ENCODE measurements at places on chromosomes 6 and 20.

GRCh38 chr6:41546475-41546865 lies 289 bp downstream of the FOXP4 start:
- H3K4me3 ChIP-seq = peak overlapping the region; percentile 89
- H3K27ac ChIP-seq = peak overlapping the region; percentile 17
- peaks cover 41% of the 10 kb centered on the region for H3K4me1 ChIP-seq
- no peaks in the 10 kb centered on the region for H3K27me3 ChIP-seq

- H3K36me3 ChIP-seq = no peaks in the 10 kb centered on the region
- H3K27me3 ChIP-seq = no peaks in the 10 kb centered on the region
- H3K4me3 ChIP-seq = no peak overlapping the region
- DNase-seq = no peak
Measured at GRCh38 chr6:137926207-137926731, 59.2 kb downstream of the TNFAIP3 start.

DNA sequence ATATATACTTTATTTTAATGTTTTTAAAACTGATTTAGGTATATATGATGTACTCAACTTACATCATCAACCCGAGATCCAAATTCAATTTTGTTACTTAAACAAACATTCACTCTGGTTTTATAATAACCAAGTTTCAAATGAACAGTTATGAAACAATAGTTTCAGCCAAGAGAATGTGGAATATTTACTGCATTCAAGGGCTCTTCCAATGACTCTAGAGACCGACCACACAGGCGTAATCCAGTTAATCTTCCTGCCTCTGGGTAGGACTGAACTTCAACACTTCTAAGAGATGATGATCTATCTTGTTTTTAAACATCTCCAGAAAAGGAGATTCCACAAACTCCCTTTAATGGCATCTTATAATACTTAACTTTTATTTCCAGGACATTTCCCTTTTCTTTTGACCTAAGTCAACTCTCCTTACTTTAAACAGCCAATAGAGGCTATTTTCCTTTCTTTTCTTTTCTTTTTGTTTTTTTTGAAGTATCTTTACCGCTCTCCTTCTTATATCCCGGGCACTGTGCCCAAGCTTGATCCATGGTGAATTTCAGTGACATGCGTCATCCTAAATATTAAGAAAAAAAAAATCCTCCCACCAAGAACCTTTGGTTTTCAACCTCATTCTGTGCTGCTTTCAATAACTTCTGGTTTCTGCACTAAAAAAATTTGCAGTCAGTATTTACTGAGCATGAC lies 110.1 kb downstream of the KIF13A start:
- H3K36me3 ChIP-seq = no peaks in the 10 kb centered on the region
- no peak for DNase-seq
- peaks cover 11% of the 10 kb centered on the region for H3K27me3 ChIP-seq
- no peak overlapping the region for H3K27ac ChIP-seq
- H3K4me3 ChIP-seq = no peak overlapping the region

DNA sequence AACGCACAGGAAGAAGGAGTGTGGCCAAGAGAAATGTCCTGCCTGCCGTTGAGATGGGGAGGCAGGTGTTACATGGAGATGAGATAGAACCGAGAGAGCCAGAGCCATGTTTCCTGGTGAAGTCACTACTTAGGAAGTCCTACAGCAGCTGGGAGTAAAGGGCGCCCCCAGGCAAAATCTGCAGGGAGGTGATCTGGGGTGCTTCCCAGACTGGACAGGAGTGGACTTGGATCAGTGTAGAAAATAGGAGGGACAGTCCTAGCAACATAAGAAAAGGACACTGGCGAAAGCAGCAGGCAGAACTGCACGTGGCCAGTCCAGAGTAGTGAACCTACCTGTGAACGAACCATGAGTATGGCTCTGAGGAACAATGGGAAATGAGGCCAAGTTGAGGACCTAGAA lies 85.3 kb downstream of the CD164 start:
- no peak overlapping the region for H3K27ac ChIP-seq
- no peaks in the 10 kb centered on the region for H3K36me3 ChIP-seq
- peaks cover 9% of the 10 kb centered on the region for H3K27me3 ChIP-seq
- H3K4me3 ChIP-seq = no peak overlapping the region

GRCh38 chr6:1624851-1625781 lies 15.4 kb downstream of the FOXC1 start:
- no peak for DNase-seq
- peaks cover 76% of the 10 kb centered on the region for H3K27me3 ChIP-seq
- H3K27ac ChIP-seq = no peak overlapping the region
- H3K4me1 ChIP-seq = peaks cover 10% of the 10 kb centered on the region
- H3K4me3 ChIP-seq = peak overlapping the region; percentile 65

- H3K27me3 ChIP-seq = no peaks in the 10 kb centered on the region
- DNase-seq = no peak
- H3K4me3 ChIP-seq = peak overlapping the region; percentile 95
- peak overlapping the region; percentile 93 for H3K27ac ChIP-seq
- H3K4me1 ChIP-seq = peaks cover 66% of the 10 kb centered on the region
- peaks cover 38% of the 10 kb centered on the region for H3K36me3 ChIP-seq
Measured at GRCh38 chr20:3890999-3891929, 2.1 kb downstream of the PANK2 start.

- DNase-seq = no peak
- no peaks in the 10 kb centered on the region for H3K36me3 ChIP-seq
- H3K27me3 ChIP-seq = peaks cover 23% of the 10 kb centered on the region
- no peak overlapping the region for H3K27ac ChIP-seq
- peaks cover 6% of the 10 kb centered on the region for H3K4me1 ChIP-seq
Measured at GRCh38 chr6:170110201-170111140, 180.4 kb downstream of the DLL1 start.

GRCh38 chr20:7214081-7214740 lies 446.7 kb downstream of the BMP2 start:
- H3K4me1 ChIP-seq = no peaks in the 10 kb centered on the region
- DNase-seq = no peak
- no peak overlapping the region for H3K27ac ChIP-seq
- peaks cover 1% of the 10 kb centered on the region for H3K36me3 ChIP-seq

- H3K36me3 ChIP-seq = no peaks in the 10 kb centered on the region
- no peak overlapping the region for H3K4me3 ChIP-seq
- H3K27me3 ChIP-seq = no peaks in the 10 kb centered on the region
- H3K4me1 ChIP-seq = no peaks in the 10 kb centered on the region
- no peak overlapping the region for H3K27ac ChIP-seq
Measured at GRCh38 chr6:158213925-158214674, 46.0 kb downstream of the GTF2H5 start.
